ENCODE measurements at places on chromosomes 6 and 20. TPM values are rescaled to one million over a fixed set of nuclear protein-coding genes. Genes with fewer than 3 reads are reported as not detected.

Gene GINM1
- 25.9 TPM for total RNA-seq

Gene MAP3K5
- 19.7 TPM for total RNA-seq

Gene CLPSL2
- total RNA-seq: not detected

Gene OPRL1
- total RNA-seq: 1.4 TPM

Gene MAP3K7
- 30.2 TPM for total RNA-seq

Gene UNC5CL
- total RNA-seq: 4.4 TPM

Gene PPARD
- 18.8 TPM for total RNA-seq

Gene TCF21
- total RNA-seq: not detected

Gene TAB2
- total RNA-seq: 65.7 TPM

Gene EYS
- not detected for total RNA-seq

Gene SEL1L2
- total RNA-seq: not detected

Gene OSER1
- total RNA-seq: 78.3 TPM

Gene KIF16B
- 9.2 TPM for total RNA-seq

Gene BTBD9
- 70.3 TPM for total RNA-seq

Gene BPI
- 0.20 TPM for total RNA-seq

Gene ZC2HC1B
- total RNA-seq: not detected

GRCh38 chr6:138528956-138529355 is 29.7 kb upstream of the NHSL1 start:
- no peak for DNase-seq

GRCh38 chr20:46430921-46431712 is 24.7 kb upstream of the ELMO2 start:
- no peak for DNase-seq

GRCh38 chr6:88916615-88917208 is 46.7 kb downstream of the RNGTT start:
- DNase-seq: no peak

GRCh38 chr6:110645685-110646418 is 169.4 kb downstream of the CDK19 start:
- no peak for DNase-seq

DNA sequence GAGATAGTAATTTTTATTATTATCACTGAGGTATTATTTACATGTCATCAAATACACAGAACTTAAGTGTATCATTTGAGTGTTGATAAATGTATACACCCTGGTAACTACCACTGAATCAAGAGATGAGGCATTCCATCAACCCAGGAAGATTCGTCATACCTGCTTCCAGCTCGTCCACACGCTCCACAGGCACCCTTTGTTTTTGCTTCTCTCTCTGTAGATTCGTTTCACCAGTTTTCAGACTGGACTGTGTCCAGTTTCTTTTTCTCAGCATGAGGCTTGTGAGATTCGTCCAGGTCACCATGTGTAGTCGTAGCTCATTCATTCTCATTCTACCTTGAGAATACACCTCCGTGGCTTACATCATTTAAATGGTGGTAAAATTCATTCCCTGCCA is 64.5 kb downstream of the BFSP1 start:
- no peak for DNase-seq

GRCh38 chr6:35777356-35778102 is 1.1 kb downstream of the CLPSL2 start:
- no peak for DNase-seq

DNA sequence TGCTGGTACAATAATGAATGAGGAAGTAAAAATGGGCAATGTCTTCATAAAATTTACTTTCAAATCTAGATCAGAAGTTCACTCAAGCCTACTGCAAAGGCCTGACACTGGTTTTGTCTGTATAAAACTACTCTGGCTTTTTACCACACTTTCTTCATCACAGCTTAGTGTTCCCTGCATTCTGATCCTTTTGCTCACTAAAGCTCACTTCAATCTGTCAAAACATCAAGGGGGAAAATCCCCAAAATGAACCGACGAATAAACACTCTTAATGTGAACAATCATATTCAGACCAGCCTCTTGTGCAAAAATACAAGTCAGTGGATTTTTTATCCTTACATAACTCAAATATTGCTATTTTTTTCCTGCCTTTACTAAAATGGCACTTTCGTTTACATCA is 98.5 kb downstream of the PRDM1 start:
- DNase-seq: peak; percentile 34

- DNase-seq: no peak
Observed at GRCh38 chr20:25199473-25200260, 4.2 kb downstream of the ENTPD6 start.

DNA sequence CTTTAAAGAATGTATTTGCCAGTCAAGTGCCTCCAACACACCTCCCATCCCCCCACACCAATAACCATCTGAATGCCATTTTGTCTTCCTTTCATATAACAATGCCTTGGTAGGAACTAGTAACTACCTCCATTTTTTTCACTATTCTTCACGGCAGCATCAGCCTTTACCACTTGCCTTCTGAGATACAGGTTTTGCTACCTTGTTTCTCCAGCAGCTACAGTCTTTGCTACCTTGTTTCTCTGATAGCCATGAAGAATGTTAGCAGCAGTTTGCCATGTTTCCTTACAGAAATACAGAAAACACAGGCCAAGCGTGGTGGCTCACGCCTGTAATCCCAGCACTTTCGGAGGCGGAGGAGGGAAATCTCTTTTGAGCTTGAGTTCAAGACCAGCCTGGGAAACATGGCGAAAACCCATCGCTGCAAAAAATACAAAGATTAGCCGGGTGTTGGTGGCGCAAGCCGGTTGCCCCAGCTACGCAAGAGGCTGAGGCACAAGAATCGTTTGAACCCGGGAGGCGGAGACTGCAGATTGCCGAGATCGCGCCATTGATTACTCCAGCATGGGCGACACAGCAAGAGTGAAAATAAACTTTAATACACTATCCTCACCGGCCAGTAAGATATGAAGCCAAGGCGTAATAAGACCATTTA is 100.9 kb downstream of the HFE start:
- peak; percentile 73 for DNase-seq

- no peak for DNase-seq
Observed at GRCh38 chr20:41508335-41508734, 109.8 kb downstream of the CHD6 start.

GRCh38 chr6:157455731-157456523 is 74.9 kb downstream of the ZDHHC14 start:
- no peak for DNase-seq

GRCh38 chr6:20933057-20933788 is 399.0 kb downstream of the CDKAL1 start:
- DNase-seq: no peak

DNA sequence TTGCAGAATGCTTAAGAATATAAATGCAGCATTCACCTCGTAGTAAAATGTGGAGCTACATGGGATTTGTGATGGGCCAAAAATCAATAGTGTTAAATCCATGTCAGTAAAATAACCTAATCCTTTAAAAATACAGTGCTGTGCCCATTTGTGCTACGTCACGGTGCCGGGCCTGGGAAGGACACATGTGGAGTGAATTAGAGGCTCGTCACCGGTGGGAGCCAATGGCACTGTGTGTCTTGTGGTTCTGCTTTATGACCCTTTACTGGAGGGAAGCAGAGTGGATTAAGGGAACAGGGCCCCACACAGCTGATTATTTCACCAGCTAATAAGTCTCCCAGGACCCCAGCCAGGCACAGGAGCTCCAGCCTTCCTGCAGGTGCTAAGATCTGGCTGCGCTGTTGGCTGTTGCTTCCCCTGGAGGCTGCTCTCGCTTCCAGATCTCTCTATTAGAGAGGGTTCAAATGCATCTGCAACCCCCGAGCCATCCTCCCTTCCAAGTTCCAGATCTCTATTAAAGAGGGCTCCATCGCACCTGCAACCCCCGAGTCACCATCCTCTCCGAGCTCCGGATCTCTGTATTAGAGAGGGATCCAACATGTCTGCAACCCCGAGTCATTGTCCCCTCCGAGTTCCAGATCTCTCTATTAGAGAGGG is 405.8 kb downstream of the CDH4 start:
- DNase-seq: no peak

GRCh38 chr20:38805958-38806854 is 709 bp downstream of the PPP1R16B start:
- peak; percentile 51 for DNase-seq

- no peak for DNase-seq
Observed at GRCh38 chr6:42140032-42140431, 2.4 kb downstream of the C6orf132 start.

DNA sequence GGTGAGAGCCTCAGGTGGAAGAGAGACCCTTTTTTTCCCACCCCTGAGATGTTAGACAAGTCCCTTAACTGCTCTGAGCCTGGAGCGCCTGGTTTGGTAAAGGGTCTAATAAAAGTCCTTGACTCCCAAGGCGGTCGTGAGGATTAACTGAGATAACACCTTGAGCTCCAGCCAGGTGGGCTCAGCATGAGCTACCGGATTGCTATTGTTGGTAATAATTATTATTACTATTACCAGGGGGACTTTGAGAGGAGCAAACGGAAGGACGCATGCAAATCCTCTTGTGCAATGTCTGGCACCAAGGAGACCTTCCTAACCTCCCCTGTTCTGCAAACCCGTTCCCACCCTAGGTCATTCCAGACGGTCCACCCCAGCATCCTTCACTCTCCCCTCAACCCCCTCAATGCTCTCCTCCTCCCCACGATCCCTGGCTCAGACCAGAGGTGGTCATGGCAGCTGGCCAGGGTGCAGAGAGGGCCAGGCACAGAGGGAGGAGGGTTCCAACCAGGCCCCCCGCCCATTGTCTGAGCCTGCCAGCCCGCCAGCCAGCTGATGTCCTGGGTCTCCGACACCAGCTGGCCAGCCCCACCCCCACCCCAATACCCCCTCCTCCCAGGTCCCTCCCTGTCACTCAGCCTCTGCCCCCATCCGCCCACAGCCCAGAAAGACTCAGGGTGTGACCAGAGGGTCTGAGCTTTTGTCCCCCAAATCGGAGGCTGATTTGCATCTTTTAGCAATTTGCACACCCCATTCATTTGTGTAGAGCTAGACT is 14.3 kb upstream of the CBFA2T2 start:
- no peak for DNase-seq

DNA sequence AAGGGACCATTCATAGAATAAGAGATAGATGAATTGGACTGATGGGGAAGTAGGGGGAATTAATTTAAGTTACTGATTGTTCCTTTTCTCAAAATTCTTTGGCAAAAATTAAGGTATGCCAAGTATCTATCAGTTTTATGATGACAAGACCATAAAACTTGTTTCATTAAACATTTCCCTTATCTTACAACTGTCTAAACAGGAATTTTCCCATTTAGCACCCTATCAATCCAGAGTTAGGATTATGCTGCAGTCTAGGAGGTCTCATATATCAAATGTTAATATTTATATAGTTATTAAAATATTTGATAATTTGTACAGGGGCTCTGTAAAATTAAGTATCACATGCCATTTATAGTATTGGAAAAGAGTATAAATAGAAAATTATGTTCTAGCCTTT is 51.5 kb upstream of the ARID1B start:
- no peak for DNase-seq

DNA sequence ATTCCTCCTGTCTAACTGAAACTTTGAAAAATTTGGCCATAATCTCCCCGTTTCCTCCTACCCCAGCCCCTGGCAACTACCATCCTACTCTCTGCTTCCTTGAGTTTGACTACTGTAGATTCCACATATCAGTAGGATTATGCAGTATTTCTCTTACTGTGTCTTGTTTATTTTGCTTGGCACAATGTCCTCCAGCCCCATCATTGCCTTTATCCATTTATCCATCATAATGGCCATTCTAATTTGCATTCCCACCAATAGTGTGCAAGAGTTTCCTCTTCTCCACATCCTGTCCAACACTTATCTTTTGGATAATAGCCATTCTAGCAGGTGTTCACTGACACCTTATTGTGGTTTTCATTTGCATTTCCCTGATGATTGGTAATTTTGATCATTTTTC is 202.3 kb downstream of the THBS2 start:
- DNase-seq: no peak

GRCh38 chr20:58128635-58129625 is 99.5 kb downstream of the ANKRD60 start:
- no peak for DNase-seq

DNA sequence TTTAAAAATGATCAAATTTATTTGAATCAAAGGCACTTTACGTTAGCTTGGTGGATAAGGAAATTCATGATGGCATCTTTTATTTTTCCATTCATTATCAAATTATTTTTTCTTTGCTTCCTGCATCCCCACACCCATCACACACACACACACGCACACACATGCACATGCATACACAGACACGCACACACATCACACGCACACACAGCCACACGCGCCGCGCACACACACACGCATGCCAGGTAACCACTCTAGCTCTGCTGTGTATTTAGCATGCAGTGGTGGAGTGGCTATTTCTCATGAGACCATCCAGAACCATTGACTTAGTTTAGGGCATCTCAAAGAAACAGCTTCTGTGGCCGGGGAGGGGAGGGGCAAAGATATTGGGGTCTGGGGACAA is 47.0 kb downstream of the GNAS start:
- DNase-seq: no peak

GRCh38 chr20:37948956-37949355 is 46.0 kb downstream of the VSTM2L start:
- DNase-seq: no peak

GRCh38 chr6:55277646-55278045 is 49.6 kb upstream of the GFRAL start:
- no peak for DNase-seq

GRCh38 chr6:159678574-159678973 is 14.5 kb downstream of the SOD2 start:
- no peak for DNase-seq

DNA sequence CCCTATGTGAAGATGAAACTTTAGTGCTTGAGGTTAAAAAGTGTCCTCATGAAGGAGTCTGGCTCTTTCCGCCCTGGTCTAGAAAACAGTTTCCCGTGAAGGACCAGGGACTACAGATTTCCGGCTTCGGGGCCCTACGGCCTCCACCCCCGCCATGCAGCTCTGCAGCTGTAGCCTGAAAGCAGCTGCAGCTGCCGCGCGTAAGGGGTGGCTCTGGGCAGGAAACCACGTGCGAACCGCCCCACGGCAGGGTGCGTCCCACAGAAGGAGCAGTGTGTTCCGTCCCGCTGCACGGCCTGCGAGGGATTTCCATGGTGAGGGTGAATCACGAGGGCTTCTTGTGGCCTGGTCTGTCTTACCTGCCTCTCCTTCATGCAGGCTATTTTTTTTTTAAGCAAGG is 117.0 kb downstream of the ERMARD start:
- peak; percentile 79 for DNase-seq

DNA sequence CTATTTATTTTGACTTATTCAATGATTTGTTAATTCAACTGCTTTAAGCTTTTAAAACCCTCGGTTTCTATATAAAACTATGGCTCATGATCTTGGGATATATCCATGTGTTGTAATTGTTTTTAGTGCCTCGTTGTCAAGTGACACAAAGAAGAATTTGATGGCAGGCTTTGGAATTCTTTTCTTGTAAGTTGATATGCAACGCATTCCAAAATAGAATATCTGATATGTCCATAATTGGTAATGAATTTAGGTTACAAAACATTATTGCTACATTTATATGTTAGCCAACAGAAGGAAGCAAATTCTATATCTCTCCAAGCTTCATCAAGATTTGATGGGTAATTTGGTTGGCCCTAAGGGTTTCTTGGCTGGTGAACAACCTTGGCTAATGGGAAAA is 220.4 kb upstream of the RIMS1 start:
- no peak for DNase-seq

GRCh38 chr6:119129968-119130484 is 51.6 kb upstream of the FAM184A start:
- DNase-seq: no peak

GRCh38 chr20:61828891-61829290 is 236.8 kb downstream of the TAF4 start:
- DNase-seq: no peak

GRCh38 chr20:41300383-41300782 is 17.1 kb downstream of the ZHX3 start:
- DNase-seq: no peak

GRCh38 chr6:37435373-37435772 is 2.4 kb downstream of the CMTR1 start:
- DNase-seq: no peak

GRCh38 chr6:154479771-154480639 is 30.5 kb downstream of the CNKSR3 start:
- no peak for DNase-seq
